ENCODE measurements at places on chromosomes 4 and X. TPM values are rescaled to one million over a fixed set of nuclear protein-coding genes. Genes with fewer than 3 reads are reported as not detected.

The PPM1K gene
- 5.0 TPM for total RNA-seq

DNA sequence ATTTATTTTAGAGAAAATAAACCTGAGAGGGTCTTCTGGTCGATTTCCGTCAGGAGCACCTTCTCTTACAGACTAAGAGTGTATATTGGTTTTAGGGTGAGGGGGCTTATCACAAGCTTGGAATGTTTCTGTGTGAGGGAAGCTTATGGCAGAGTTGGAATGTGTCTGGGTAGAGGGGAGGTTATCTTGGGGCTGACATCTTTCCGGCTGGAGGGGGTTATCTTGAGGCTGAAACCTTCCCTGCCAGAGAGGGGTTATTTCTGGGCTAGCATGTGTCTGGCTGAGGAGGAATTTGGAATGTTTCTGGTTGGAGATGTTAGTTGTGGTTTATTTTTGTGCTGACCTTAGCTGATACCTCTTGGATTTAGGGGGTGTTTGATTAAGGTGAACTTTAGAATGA is 1312.1 kb downstream of the ADGRL3 start:
- no peak for DNase-seq

GRCh38 chrX:24376403-24376802 is 16.0 kb downstream of the SUPT20HL1 start:
- DNase-seq = no peak

GRCh38 chr4:165592386-165592785 is 213.6 kb downstream of the CPE start:
- no peak for DNase-seq

DNA sequence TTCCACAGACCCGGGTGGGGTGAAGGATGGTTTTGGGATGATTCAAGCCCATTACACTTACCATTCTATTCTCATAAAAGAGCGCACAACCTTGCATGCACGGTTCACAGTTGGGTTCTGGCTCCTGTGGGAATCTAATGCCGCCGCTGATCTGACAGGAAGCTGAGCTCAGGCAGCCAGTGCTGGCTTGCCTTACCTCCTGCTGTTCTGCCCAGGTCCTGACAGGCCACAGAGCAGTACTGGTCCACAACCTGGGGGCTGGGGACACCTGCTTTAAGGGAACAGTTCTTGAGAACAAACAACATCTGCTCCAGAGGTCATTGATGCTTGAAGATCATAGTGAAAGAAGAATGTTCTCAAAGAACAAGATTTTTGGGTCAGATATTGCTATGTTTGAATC is 8.0 kb upstream of the HS3ST1 start:
- DNase-seq = no peak

The LIMCH1 gene
- 10.6 TPM for total RNA-seq

GRCh38 chrX:148691456-148691855 is 191.0 kb downstream of the AFF2 start:
- peak; percentile 68 for DNase-seq

- DNase-seq = no peak
Observed at GRCh38 chrX:78710171-78710570, 37.3 kb upstream of the LPAR4 start.

The SLC25A14 gene
- total RNA-seq = 8.4 TPM

- DNase-seq = no peak
Observed at GRCh38 chr4:77805840-77806239, 13.3 kb downstream of the CNOT6L start.

The HSFX1 gene
- total RNA-seq = 0.70 TPM

All from HT1080 (cell line).